ENCODE measurements at places on chromosomes 5 and 9.

DNA sequence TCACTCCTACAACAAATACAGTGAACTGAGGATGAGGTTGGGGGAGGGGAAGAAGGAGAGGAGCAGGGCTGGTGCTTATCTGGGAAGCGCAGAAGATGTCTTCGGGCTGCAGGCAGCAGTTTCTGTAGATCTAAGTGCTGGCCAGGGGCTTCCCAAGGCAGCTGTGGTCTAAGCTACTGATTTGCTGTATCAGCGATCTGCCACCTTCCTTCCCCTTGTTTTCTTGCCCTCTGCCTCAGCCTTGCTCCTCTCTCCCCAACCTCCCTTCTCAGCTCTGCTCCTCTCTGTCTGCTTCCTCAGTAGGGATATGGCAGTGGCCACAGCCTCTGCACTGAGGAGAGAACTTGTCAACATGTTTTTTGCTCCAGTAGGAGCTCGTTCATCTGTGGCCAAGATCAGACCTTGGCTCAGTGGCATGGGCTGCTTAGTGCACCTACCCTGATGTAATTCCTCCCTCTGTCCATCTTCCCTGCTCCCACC, 42.8 kb upstream of the IL6ST start:
- no peak for DNase-seq

DNA sequence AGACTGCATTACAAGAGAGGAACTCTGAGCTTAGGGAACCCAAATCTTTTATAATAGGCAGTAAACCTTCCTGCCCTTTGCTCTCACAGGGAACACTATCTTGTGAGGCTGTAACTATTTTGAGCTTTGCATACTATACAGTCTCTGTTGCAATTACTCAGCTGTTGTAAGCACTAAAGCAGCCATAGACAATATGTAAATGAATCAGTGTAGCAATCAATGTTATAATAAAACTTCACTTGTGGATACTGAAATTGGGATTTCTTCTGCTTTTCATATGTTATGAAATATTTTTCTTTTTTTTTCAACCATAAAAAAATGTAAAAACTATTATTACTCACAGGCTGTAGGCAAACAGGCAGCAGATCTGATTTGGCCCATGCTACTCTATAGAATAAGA, 16.7 kb upstream of the UBQLN1 start:
- no peak for DNase-seq

DNA sequence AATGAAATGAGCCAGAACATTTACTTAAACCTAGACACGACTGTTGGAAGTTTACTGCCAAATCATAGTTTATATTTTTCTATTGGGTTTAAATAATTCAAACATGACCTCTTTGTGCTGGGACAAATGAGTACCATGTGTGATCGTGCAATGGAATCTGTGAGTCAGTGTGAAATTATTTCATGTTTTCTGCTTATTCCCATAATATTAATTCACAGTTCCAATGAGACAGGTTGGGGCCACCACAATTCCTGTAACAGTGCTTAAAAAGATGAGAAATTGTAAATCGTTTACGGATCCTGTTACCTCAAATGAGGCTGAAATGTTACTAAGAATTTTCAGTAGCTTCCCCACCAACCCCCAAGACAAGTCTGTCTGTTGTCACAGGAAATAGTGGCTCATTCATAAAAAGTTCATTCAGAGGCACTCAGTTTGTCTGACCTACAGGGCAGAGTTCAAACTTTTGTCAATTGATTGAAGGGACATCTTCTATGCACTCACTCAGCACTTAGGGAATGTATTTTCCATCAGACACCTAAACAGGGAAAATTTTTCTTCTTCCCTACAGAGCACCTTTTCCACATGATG, 563.9 kb upstream of the ADAMTS16 start:
- no peak for DNase-seq

DNA sequence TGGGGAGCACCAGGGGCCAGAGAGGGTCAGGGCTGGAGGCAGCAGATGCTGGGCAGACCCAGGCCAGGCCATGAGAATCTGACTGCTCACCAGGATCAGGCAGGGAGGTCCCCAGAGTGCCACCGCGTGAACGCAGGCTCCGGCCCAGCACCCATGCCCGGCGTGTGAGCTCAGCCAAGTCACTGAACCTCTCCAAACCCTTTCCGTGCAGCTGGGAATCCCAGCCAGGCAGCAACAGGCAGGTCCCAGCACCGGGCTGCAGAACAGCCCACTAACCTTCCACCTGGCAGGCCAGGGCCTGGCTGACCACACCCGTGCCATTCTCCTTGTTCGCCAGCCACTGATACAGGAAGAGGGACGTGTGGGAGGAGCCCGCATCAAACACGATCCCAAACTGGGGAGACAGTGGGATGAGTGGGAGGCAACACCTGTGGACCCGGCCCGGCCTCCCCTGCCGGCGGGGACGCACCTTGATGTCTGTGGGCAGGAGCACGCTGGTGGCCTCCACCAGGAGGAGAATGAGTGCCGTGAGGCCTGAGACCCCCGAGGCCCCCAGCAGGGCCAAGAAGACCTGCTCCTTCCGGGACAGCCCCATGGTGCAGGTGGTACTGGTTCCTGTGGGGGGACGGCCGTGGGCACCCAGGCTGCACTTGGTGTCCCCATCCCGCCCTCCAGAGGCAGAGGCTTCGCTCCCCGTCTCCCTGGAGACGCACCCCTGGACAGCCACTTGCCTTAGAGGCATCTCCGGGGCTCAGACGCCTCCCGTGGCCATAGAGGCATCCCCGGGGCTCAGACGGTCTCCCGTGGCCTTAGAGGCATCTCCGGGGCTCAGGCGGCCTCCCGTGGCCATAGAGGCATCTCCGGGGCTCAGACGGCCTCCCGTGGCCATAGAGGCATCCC, 3.2 kb downstream of the ENTPD8 start:
- DNase-seq, result no peak

- DNase-seq, result no peak
Measured at GRCh38 chr9:92429836-92430235, 5.6 kb upstream of the OMD start.
